Activated T-cell treated with anti-CD3 and anti-CD28 coated beads, Interleukin-2, amount 50 U/mL, for 4 hours (primary cell): ENCODE measurements at places on chromosomes 11 and 22. TPM values are rescaled to one million over a fixed set of nuclear protein-coding genes. Genes with fewer than 3 reads are reported as not detected.

Gene P2RY2
- not detected for total RNA-seq

Gene VSIG10L2
- total RNA-seq, result not detected

DNA sequence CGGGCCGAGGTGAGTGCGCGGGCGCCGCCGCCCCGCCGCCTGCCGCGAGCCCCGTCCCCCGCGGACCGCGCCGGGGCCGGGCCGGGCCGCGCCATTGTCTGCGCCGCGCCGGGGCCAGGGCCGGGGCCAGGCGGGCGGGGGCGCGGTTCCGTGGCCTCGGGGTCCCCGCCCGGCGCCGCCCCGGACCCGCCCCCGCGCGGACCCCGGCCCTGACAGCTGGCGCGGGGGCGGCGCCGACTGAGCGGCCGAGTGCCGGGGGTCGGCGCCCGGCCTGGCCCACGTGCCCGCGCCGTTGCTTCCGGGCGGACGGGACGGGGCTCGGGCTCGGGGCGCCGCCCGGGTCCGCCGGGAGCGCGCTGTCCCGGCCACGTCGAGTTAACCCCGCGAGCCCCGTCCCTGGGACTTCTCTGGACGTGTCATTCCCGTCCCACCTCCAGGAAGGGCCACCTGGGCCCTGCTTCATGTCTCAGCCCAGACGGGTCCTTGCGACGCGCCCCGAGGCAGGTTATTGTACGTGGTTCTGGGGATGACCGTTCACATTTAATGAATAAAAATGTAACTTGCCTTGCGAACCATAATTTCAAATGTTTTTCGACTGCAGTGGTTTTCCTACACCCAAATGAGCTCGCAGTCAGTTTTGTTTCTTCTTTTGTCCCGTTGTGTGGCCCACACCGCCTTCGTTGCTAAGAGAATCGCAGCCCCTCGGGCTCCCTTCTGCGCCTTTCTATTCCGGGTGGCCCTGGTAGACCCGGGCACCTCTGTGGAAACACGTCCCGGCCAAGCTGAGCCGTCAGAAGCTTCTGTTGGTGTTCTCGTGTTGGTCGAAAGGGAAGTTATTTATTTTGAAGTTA is 562 bp downstream of the ZBED4 start:
- no peak for DNase-seq

DNA sequence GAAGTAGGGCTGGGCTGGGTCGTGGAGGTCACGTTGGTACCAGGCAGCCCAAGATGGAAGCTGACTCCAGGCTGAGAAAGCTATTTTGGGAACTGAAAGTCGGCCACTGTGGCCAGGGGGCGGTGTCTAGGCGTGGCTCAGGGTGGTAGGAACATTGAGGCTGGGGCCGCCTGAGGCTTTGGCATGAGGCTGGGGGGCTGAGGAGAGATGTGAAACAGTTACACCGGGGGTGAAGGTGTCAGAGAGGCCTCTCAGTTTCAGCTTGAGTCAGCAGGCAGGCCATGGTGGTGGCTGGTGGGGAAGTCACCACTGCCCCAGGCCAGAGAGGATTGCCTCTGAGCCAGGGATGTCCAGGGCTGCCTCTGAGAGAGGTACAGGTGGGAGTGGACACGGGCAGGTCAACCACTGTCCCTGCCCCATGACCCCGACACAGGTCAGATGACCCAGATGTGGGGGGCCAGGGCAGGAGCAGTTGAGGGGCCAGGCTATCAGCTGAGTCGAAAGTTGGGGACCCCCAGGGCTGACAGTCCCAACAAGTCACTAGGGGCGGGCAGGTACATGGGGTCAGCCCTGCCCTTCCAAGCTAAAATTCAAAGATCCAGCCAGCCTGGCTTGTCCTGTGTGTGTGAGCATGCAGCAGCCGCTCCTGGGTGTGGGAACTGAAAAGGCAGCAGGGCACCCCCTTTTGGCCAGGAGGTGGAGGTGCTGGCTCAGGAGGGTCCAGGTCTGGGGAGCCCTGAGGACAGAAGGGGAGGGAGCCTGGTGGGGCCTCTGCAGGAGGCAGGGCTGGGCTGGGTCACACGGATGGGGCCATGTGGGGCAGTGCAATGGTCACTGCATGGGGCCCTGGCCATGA is 7.2 kb downstream of the KCNK7 start:
- peak; percentile 70 for DNase-seq

GRCh38 chr11:19907839-19908238 is 195.2 kb downstream of the NAV2 start:
- DNase-seq, result no peak

Gene HSPA8
- 3,255 TPM for total RNA-seq

Gene SMIM35
- total RNA-seq, result not detected

- DNase-seq, result no peak
Observed at GRCh38 chr22:40641269-40641668, 4.8 kb upstream of the MRTFA start.

Gene FJX1
- total RNA-seq, result 1.5 TPM

DNA sequence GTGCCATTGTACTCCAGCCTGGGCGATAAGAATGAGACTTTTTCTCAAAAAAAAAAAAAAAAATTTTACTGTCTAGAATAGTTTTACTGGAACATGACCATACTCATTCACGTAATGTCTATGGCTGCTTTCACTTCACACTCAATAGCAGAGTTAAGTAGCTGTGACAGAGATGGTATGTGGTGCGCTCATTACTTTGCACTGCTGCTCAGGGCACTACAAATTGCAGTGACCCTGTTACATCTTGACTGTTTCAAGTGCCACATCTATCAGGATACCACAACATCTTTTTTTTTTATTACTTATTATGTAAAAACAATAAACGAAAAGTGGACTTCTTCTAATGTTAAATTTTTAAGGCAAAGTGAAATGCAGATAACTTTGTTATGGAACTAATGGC is 110.3 kb downstream of the ARHGAP20 start:
- DNase-seq, result no peak

GRCh38 chr11:16793511-16793910 is 55.1 kb downstream of the C11orf58 start:
- DNase-seq, result no peak

GRCh38 chr11:32137869-32138268 is 47.0 kb downstream of the RCN1 start:
- DNase-seq, result no peak

Gene AKIP1
- total RNA-seq, result 25.6 TPM

DNA sequence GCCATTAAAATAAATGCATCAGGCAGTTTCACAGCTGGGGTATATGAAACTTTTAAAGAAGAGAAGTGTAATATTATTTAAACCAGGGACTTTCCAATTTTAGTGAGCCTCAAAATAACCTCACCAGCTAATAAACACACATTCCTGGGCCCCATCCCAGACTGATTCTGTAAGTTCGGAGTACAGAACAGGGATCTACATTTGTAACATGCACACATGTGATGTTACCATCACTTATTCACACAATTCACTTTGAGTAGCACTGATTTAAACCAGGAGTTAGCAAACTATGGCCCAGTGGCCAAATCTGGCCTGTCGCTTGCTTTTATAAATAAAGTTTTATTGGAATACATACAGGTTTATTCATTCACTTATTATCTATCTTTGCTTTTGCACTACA is 62.0 kb downstream of the STK33 start:
- DNase-seq, result no peak

Gene DDI1
- total RNA-seq, result not detected

Gene KCNA4
- total RNA-seq, result not detected

DNA sequence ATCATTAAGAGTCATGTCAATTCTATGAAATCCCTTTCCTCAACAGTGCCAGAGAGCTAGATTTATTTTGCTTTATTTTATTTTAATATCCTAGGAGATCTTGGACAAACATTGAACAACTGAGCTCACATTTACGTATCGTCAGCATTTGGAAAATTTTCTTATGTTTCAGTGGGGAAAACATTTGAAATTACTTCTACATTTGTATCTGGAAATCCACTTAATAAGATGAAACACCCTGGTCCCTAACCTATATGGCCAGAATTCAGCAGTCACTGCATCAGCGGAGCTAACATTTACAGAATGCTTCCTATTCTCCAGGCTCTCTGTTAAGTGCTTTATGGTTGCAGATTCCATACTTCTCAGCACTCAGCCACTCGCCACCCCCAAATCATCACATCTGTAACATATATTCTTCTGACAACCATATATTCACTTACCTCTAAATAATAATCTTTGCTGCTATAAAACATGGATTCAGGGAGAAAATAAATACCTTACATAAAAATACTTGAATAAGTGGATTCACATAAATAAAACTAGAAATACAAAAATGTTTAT is 773.9 kb downstream of the JRKL start:
- no peak for DNase-seq

DNA sequence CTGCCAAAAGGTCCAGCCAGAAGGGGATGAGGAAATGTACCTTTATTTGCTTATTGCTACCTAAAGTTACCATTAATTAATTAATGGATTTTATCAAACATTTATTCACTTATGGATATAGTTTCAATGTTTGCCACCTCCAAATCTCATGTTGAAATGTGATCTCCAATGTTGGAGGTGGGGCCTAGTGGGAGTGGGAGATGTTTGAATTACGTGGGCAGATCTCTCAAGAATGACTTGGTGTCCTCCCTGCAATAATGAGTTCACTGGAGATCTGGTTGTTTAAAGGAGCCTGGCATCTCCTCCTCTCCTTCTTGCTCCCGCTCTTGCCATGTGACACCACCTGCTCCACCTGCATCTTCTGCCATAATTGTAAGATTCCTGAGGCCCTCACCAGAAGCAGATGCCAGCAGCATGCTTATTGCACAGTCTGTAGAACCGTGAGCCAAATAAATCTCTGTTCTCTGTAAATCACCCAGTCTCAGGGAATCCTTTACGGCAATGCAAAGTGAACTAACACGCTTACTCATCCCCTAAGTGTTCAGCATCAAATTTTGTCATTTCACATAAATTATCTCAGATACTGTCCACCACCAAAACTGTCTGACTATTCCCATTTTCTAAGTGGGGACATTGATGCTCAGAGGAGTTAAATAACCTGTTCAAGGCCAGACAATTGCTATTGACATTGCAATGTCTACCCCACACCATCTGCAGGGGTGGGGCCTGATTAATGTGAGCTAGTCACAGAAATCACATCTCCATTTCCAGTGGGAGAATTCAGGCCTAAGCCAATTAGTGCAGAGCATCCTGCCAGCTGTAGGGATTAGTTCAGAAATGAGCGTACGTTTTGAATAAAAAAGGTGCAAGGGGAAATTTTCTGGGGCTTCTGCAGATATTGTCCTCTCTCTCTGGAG is 51.6 kb upstream of the SYN3 start:
- no peak for DNase-seq

Gene ACTN3
- 0.08 TPM for total RNA-seq

DNA sequence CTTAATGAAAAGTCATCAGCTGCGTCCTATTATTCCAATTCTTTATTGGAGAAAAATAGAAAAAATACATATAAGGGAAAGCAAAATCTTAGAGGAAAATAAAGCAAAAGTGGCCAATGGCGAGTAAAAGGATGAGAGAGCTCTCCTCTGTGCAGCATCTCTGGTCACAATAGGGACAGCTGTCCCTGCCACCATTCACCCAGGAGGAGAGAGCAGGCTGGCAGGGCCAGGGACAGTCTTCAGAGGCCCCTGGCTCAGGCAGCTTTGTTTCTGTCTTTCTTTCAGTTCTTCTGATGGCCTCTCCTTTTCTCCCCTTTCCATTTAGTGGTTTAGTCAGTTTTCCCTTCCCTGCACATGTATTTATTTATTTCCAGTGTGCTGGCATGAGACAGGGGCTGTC is 941.3 kb downstream of the NTM start:
- no peak for DNase-seq

DNA sequence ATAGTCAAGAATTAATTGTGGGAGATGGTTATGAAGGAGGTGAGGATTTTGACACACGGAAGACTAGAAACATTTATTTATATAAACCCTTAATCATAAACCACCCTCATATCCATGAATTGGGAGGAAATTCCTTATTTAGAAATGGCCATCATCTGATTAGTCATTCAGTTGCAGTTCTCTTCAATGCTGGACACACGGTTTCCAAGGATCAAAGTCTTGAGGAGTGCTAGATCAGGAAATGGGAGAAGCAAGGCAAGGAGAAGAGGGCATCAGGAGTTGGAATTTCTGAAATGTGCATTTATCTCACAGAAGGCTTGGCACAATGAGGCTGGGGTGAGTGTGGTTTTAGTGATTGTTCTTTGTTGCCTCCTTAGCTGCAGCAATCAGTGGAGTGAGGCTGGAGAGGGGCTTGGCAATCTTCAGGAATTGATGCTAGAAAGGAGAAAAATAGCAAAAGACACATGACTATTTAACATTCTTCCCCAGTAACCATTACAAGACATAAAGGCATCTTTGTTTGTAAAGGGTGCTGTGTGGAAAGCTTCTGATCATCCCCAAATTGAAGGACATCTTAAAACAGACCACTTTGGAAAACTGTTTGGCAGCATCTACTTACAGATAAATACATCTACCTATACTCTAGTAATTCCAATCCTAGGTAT is 21.6 kb upstream of the GDPD4 start:
- DNase-seq, result no peak
